ENCODE measurements at places on chromosomes 6 and 20. TPM values are rescaled to one million over a fixed set of nuclear protein-coding genes. Genes with fewer than 3 reads are reported as not detected.

Gene TAB2
- total RNA-seq: 51.8 TPM

Gene KHDRBS2
- not detected for total RNA-seq

Gene LY6G5B
- total RNA-seq: 0.67 TPM

Gene ECT2L
- total RNA-seq: 3.5 TPM

DNA sequence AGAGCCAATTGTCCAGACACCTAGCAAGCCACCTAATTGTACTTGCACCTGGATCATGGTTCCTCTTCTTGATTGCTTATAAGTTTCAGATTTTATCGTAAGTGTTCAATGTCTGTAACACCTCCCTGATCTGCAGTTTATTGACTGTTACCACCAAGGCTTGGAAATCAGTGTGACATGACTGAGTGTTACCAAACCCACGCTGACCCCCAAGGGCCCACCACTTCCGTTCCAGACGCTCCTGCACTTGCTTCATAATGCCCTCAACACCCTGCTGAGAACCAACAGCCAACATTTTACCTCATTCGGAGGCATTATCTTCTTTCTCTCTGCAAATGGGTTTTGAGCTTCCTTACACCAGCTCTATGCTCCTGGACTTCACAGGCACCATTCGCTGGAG lies 6.3 kb downstream of the CCR6 start:
- H3K36me3 ChIP-seq: no peaks in the 10 kb centered on the region
- no peaks in the 10 kb centered on the region for H3K27me3 ChIP-seq
- H3K4me1 ChIP-seq: no peaks in the 10 kb centered on the region
- DNase-seq: no peak
- H3K4me3 ChIP-seq: no peak overlapping the region

GRCh38 chr20:31740208-31740607 lies 1.1 kb downstream of the TPX2 start:
- no peak overlapping the region for H3K27ac ChIP-seq
- no peaks in the 10 kb centered on the region for H3K36me3 ChIP-seq

GRCh38 chr20:23179766-23180403 lies 93.8 kb upstream of the CD93 start:
- no peaks in the 10 kb centered on the region for H3K4me1 ChIP-seq
- H3K4me3 ChIP-seq: no peak overlapping the region
- no peaks in the 10 kb centered on the region for H3K36me3 ChIP-seq
- no peak for DNase-seq
- peak overlapping the region; percentile 17 for H3K27ac ChIP-seq

- no peak for DNase-seq
- no peaks in the 10 kb centered on the region for H3K4me1 ChIP-seq
- H3K27ac ChIP-seq: no peak overlapping the region
- H3K27me3 ChIP-seq: no peaks in the 10 kb centered on the region
These were observed 72.2 kb downstream of the SENP6 start for GRCh38 chr6:75673884-75674283.

- DNase-seq: no peak
- H3K4me3 ChIP-seq: no peak overlapping the region
- H3K36me3 ChIP-seq: no peaks in the 10 kb centered on the region
These were observed 95.2 kb downstream of the DOK5 start for GRCh38 chr20:54570561-54570960.

DNA sequence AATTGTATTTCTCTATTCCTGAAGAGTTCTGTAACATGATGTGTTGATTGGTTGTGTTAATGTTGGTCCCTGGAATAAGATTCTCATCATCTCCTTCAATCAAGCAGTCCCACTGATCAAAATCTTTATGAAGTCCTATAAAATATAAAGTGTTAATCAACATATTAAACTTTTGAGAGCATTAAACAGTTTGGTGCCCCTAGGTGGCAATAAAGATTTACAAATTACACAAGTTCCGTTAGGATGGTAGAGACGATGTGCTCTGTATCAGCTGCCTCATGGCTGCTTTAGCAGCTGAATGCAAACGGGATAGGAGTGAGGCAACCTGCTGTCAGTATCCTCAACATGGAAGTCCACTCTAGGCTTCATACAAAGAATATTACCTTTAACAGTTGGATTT lies 16.9 kb downstream of the TDRD6 start:
- H3K27me3 ChIP-seq: no peaks in the 10 kb centered on the region
- no peaks in the 10 kb centered on the region for H3K36me3 ChIP-seq
- no peak overlapping the region for H3K4me3 ChIP-seq

- peak overlapping the region; percentile 63 for H3K27ac ChIP-seq
- H3K4me1 ChIP-seq: no peaks in the 10 kb centered on the region
- no peaks in the 10 kb centered on the region for H3K36me3 ChIP-seq
- H3K4me3 ChIP-seq: peak overlapping the region; percentile 39
- no peaks in the 10 kb centered on the region for H3K27me3 ChIP-seq
These were observed 27.8 kb downstream of the SLC23A2 start for GRCh38 chr20:4973330-4974097.

DNA sequence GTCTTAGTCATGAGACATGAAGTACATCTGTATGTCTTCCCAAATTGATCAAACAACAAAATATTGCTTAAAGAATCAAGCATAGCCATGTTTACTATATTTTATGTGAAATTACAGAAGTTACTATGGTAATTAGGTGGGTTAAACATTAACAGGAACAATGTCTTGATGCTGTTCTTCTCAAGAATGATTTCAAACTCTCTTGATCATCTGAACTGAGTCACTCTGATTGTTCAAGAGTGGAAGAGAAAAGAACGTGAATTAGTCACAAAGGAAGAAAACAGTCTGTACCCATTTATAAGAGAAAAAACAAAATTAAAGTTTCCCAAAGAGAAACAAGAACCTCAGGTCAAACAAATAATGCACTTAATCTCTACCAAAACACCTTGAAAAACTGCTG lies 62.2 kb upstream of the NUP153 start:
- no peak for DNase-seq
- H3K36me3 ChIP-seq: peaks cover 80% of the 10 kb centered on the region
- H3K4me3 ChIP-seq: no peak overlapping the region
- H3K4me1 ChIP-seq: no peaks in the 10 kb centered on the region

- peaks cover 25% of the 10 kb centered on the region for H3K36me3 ChIP-seq
- DNase-seq: peak; percentile 88
- H3K27ac ChIP-seq: peak overlapping the region; percentile 89
- no peaks in the 10 kb centered on the region for H3K4me1 ChIP-seq
- H3K4me3 ChIP-seq: no peak overlapping the region
These were observed 25.6 kb downstream of the MANBAL start for GRCh38 chr20:37315021-37315451.

DNA sequence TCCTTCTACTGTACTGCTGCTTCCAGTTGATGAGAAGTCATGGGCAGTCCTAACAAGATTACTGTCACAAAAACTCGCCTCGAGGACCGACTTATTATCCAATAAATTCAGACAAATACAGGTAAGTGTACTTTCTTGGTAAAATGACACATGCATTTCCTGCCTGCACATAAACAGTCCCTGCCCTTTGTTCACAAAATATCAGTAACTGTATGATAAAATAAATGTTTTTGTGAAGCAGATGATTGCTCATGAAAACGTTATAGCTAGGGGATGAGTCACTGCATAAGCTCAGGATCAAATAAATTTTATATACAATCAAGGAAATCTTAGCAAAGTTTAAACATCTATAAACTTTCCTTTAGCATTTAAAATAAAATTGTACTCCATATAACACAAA lies 164.5 kb upstream of the RIPOR2 start:
- H3K27me3 ChIP-seq: no peaks in the 10 kb centered on the region
- no peak for DNase-seq
- H3K27ac ChIP-seq: no peak overlapping the region
- H3K4me3 ChIP-seq: no peak overlapping the region

- H3K27ac ChIP-seq: no peak overlapping the region
- no peak overlapping the region for H3K4me3 ChIP-seq
- DNase-seq: no peak
- peaks cover 5% of the 10 kb centered on the region for H3K4me1 ChIP-seq
- H3K36me3 ChIP-seq: peaks cover 44% of the 10 kb centered on the region
These were observed 16.8 kb downstream of the CEP250 start for GRCh38 chr20:35472209-35472608.

DNA sequence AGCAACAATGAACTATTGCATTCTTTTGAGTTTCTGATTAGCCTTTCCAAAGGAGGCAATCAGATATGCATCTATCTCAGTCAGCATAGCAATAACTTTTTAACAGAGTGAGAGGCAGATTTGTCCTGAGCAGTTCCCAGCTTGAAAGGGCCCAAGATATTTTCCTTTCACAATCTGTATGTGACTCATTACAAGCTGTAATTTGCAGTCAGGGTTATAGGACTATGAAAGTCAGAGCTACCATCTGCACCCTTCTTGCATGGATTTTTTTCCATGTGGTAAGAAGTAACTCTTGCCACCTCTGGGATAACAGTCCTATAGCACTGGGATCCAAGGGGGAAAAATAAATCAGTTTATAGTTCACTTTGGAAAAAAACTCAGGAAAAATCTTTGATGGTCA lies 318.2 kb upstream of the RGS17 start:
- no peaks in the 10 kb centered on the region for H3K4me1 ChIP-seq
- no peaks in the 10 kb centered on the region for H3K27me3 ChIP-seq
- DNase-seq: no peak
- no peaks in the 10 kb centered on the region for H3K36me3 ChIP-seq
- no peak overlapping the region for H3K4me3 ChIP-seq

DNA sequence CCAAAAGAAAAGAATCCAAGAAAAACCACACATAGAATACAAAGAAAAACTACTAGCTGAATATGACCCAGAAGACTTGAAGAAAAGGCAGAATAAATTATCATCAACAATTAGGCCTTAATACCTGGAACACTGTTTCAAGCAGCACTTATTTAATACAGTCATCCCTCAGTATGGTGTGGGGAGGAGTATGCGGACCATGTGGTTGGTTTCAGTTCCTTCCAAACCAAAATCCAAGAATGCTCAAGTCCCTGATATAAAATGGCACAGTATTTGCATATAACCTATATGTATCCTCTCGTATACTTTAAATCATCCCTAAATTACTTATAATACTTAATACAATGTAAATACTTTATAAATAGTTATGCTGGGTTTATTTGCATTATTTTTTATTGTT lies 16.1 kb downstream of the CDK19 start:
- DNase-seq: no peak
- H3K4me3 ChIP-seq: no peak overlapping the region
- H3K27ac ChIP-seq: no peak overlapping the region

GRCh38 chr6:14553515-14553914 lies 435.9 kb downstream of the CD83 start:
- no peaks in the 10 kb centered on the region for H3K4me1 ChIP-seq
- no peak overlapping the region for H3K4me3 ChIP-seq
- no peak for DNase-seq
- no peak overlapping the region for H3K27ac ChIP-seq
- no peaks in the 10 kb centered on the region for H3K27me3 ChIP-seq

DNA sequence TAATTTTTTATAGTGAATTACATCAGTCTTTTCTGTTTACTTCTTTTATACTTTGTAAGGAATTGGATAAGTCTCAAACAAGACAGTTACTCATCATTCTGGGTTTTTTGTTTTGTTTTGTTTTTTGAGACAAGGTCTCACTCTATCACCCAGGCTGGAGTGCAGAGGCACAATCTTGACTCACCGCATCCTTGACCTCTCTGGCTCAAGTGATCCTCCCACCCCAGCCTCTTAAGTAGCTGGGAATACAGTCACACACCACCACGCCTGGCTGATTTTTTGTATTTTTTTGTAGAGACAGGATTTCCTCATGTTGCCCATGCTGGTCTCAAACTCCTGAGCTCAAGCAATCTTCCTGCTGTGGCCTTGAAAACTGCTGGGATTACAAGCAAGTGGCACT lies 524.3 kb downstream of the EYS start:
- no peak overlapping the region for H3K4me3 ChIP-seq
- no peak for DNase-seq
- no peaks in the 10 kb centered on the region for H3K36me3 ChIP-seq
- no peak overlapping the region for H3K27ac ChIP-seq
- no peaks in the 10 kb centered on the region for H3K4me1 ChIP-seq
- no peaks in the 10 kb centered on the region for H3K27me3 ChIP-seq

GRCh38 chr6:87334683-87335082 lies 5.6 kb upstream of the GJB7 start:
- H3K4me3 ChIP-seq: no peak overlapping the region
- H3K36me3 ChIP-seq: no peaks in the 10 kb centered on the region
- no peaks in the 10 kb centered on the region for H3K27me3 ChIP-seq
- H3K4me1 ChIP-seq: no peaks in the 10 kb centered on the region
- peak overlapping the region; percentile 23 for H3K27ac ChIP-seq
- no peak for DNase-seq

DNA sequence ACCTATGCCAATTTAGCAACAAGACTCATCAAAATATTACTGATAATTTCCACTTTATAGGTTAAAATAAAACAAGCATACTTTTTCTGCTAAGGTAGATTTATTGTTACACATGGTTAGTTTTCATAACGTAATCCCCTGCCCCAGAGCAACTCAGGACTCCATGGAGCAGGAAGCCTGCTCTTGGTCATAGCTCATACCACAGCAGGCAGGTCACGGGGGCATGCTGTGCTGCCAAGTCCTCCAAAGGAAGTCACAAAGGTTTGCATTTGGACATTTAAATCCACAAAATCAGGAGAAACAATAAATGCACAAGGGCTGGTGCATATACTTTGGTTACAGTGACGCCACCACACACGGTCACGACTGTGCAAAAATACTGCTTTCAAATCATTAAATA lies 12.5 kb downstream of the GZF1 start:
- H3K27ac ChIP-seq: no peak overlapping the region
- no peaks in the 10 kb centered on the region for H3K27me3 ChIP-seq
- peaks cover 65% of the 10 kb centered on the region for H3K36me3 ChIP-seq
- DNase-seq: no peak

DNA sequence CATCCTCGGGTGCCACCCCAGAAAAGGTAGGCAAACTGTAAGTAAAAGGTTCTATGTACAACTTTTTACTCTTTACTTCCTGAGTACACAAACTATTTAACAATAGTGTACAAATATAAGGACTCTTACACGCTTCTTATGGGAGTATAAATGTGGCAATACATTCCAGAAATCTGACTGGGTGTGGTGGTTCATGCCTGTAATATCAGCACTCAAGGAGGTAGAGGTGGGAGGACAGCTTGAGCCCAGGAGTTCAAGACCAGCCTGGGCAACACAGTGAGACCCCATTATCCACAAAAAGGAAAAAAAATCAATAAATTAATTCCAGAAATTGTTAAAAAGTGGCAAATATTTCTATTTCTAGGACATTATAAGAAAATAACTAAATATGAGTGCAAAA lies 48.9 kb downstream of the PIGU start:
- H3K27me3 ChIP-seq: no peaks in the 10 kb centered on the region
- peaks cover 2% of the 10 kb centered on the region for H3K4me1 ChIP-seq
- H3K4me3 ChIP-seq: no peak overlapping the region
- peak overlapping the region; percentile 23 for H3K27ac ChIP-seq
- DNase-seq: no peak
